ENCODE measurements at places on chromosomes 6 and 20. TPM values are rescaled to one million over a fixed set of nuclear protein-coding genes. Genes with fewer than 3 reads are reported as not detected.
A peak's percentile ranks its signal among the peaks of the same experiment; 100 is the strongest.

Gene CCDC28A
- total RNA-seq, result 27.9 TPM

Gene C20orf204
- 0.59 TPM for total RNA-seq

DNA sequence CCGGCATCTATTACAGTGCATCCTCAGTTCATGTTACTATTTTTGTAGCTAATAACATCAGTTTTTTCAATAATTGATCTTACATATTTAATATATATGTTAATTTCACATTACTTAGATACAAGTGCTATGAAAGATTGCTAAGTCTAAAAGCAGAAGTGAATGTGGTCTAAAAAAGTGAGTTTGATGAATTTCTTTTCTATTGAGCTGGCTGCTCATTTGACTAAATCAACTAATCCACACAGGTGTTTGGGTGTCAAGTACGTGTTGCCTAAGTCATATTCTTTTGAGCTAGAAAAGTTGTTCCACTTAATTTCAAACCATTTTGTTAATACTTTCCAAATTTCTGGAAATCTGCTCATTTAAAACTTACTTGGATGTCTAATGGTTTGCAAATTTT is 46.6 kb upstream of the EZR start:
- DNase-seq, result no peak

Gene C2
- total RNA-seq, result 9.4 TPM

DNA sequence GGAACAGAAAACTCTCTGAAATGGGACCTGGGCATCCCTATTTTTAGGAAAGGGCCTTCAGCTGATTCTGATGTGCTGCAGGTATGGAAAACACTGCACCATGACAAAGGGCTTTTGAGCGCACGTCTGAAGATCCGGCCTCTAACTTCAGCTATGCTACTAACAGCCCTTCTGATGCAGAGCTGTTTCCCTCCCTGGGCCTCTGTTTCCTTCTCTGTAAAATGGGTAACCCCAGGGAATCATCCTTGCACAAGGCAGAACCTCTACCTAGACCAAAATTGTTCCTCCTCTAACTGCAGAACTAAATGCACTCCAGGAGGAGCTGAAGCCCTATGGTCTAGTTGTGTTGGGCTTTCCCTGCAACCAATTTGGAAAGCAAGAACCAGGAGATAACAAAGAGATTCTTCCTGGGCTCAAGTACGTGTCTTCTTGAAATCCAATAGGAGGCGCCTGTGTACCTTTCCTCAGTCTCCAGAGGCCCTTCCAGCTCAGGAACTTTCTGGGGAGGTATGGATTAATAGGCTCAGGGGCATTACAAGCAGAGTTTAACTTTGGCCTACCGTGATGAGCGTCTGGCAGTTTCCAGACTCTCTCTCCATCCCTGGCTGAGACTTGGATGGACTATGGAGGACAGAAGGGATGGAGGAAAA is 5.9 kb downstream of the GPX5 start:
- peak; percentile 58 for DNase-seq

- DNase-seq, result no peak
Observed at GRCh38 chr6:28000351-28001045, 43.5 kb downstream of the OR2B6 start.

Gene ATP9A
- 20.3 TPM for total RNA-seq

- DNase-seq, result no peak
Observed at GRCh38 chr6:73006146-73006545, 219.2 kb downstream of the KHDC1L start.

- DNase-seq, result no peak
Observed at GRCh38 chr6:137498481-137499190, 4.4 kb upstream of the OLIG3 start.

GRCh38 chr6:109939654-109940053 is 38.5 kb upstream of the GPR6 start:
- DNase-seq, result no peak

DNA sequence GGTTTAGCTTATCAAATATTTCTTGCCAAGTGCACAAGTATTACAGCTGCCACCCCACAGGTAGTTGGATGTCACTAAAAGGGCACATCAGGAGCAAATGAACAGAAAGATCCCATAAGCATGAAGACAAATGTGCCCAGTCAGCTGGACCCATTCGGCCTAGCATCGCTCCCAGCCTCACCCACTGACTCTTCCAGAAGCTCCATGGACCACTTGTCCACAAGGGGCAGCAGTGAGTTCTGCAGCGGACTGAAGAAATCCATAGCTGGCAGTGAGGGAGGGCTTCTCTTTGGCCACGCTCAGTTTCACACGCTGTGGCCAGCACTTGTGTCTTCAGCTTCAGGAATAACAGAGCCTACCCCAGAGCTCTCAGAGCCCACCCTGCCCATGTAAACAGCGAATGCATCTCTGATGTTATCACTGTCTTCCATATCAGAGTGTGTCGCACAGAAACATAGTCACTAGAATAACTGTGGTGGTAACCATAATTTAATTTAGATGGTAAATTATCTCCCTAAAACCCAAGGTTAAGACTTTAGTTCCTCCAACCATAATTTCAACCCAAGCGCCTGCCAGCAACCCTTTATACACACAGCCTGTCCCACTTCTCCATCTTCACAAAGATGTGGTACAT is 15.8 kb downstream of the CGA start:
- peak; percentile 90 for DNase-seq

Gene SLC17A1
- not detected for total RNA-seq

- DNase-seq, result no peak
Observed at GRCh38 chr6:130840050-130840449, 12.8 kb downstream of the SMLR1 start.

- DNase-seq, result no peak
Observed at GRCh38 chr20:58145506-58146080, 82.9 kb downstream of the ANKRD60 start.

- peak; percentile 54 for DNase-seq
Observed at GRCh38 chr6:156886409-156886808, 109.2 kb downstream of the ARID1B start.

Gene SMOC2
- 0.05 TPM for total RNA-seq

- DNase-seq, result no peak
Observed at GRCh38 chr6:39918831-39919230, 15.4 kb downstream of the MOCS1 start.

- no peak for DNase-seq
Observed at GRCh38 chr6:111909238-111909637, 36.0 kb upstream of the FYN start.

- DNase-seq, result no peak
Observed at GRCh38 chr6:164247106-164247505, 832.6 kb downstream of the QKI start.

Data from SK-MEL-5 (cell line).